GF-D8 (cell line): ENCODE measurements at places on chromosomes 3 and 15.
A peak's percentile ranks its signal among the peaks of the same experiment; 100 is the strongest.

- no peak for DNase-seq
Measured at GRCh38 chr3:132593947-132594323, 3.1 kb upstream of the ACKR4 start.

GRCh38 chr3:31813686-31814085 is 167.4 kb downstream of the OSBPL10 start:
- no peak for DNase-seq

- no peak for DNase-seq
Measured at GRCh38 chr3:126039870-126040269, 44.1 kb downstream of the SLC41A3 start.

DNA sequence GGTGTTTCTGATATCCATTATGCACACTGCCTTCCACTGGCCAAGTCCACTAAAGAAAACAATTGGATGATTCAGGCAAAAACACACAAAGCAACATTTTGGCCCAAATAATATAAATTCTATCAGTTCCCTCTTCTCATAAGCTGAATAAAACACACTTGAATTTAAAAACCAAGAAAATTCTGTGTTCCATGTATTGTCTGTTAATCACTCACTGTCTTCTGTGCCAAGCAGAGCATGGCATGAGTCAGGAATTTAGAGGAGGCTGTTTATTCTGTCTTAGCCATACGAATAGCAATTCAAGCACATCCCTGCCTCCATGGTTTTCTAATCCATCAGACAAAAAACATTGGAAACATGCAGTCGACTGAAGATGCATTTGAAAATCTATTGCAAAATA is 215.6 kb upstream of the UMPS start:
- no peak for DNase-seq

DNA sequence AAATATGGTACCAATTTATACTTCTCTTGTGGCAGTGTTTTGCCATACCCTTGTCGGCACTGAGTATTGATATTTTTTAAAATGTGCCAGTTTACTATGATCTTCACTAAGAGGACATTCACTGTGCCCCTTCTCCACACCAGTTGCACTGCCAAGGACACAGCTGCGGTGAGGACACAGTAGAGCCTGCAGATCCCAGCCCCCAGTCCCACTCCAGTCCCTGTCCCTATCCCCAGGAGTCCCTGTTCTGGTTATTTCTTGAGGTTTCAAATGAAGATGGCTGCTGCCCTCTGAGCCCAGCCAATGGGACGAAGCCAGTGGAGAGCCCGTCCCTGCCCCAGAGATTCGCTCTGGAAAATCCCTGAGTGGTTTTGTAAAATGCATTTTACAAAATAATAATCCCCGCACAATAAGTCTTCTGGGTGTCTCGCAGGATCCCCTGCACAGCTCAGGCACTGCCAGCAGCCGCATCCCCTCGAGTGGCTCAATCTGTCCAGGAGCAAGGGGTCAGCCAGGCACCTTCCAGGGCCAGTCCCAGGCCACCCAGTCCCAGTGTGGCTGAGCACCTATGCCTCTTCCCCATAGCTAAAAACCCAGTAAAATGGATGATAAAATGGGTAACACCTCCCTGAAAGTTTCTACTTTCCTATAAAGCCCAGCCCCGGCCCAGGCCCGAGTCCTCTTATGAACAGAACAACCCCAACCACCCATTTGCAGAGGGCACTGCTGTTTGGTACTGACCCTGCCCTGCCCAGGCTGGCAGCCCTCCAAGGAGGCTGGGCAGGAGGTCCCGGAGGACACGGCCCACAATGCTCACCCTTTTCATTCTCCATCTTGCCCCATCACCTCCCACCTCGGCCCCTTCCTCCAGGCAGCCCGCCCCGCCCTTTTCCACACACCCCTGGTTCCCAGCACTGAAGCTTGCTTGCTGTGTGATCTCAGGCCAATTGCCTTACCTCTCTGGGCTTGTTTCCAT is 91.1 kb downstream of the VGLL4 start:
- DNase-seq: no peak

GRCh38 chr15:62069551-62069950 is 2.8 kb downstream of the C2CD4A start:
- DNase-seq: no peak

- DNase-seq: no peak
Measured at GRCh38 chr3:131110087-131110486, 83.4 kb downstream of the NEK11 start.

GRCh38 chr3:12287727-12288181 is 1.1 kb upstream of the PPARG start:
- DNase-seq: no peak

DNA sequence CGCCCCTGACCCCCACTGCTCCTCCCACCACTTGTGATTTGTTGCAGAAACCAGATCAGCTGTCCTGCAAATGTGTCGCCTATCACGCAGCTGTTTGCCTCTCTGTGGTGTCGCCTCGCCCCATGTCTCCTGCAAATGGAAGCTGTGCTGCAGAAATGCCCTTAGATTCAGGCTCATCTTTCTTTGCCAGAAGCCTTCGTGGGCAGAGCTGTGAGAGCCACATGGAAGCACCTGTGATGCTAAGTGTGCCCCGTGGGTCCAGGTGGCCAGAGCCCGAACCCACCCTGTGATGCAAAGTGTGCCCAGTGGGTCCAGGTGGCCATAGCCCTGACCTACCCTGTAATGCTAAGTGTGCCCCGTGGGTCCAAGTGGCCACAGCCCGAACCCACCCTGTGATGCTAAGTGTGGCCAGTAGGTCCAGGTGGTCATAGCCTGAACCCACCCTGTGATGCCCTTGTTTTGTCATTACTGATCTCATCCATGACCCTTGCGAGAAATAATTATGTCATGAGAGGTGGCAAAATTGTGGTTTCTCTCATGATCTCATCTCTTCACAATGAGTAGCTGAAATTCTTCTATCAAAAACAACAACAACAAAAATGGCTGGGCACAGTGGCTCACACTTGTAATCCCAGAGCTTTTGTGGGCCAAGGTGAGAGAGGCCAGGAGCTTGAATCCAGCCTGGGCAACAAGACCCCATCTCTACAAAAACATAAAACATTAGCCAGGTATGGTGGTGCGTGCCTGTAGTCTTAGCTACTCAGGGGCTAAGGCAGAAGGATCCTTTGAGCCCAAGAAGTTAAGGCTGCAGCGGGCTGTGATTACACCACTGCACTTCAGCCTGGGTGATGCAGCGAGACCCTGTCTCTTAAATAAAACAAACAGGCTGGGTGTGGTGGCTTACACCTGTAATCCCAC is 187.4 kb downstream of the GOLGA6L6 start:
- DNase-seq: no peak

GRCh38 chr3:143464850-143465249 is 345.3 kb downstream of the CHST2 start:
- no peak for DNase-seq

DNA sequence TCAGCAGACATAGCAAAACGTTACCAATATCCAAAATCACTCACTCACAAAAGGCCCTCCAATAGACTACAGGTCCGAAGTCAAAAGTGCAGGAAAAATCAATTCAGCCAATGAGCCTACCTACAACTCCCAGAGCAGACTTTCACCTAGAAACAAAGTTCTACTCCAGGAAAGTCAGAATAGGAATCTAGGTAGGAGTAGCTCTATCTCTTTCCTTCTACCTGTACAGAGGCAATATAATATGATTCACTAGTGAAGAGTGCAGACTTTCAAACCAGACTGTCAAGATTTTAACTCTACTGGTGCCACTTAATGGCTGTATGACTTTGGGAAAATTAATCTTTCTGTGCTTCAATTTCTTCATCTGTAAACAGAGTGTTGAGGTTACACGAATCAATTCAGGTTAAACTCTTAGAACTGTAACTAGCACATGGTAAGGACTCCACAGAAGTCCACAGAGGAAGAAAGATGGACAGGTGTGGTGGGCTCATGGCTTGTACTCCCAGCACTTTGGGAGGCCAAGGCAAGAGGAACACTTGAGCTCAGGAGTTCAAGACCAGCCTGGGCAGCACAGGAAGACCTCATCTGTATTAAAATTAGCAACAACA is 9.4 kb downstream of the DCUN1D1 start:
- DNase-seq: no peak

DNA sequence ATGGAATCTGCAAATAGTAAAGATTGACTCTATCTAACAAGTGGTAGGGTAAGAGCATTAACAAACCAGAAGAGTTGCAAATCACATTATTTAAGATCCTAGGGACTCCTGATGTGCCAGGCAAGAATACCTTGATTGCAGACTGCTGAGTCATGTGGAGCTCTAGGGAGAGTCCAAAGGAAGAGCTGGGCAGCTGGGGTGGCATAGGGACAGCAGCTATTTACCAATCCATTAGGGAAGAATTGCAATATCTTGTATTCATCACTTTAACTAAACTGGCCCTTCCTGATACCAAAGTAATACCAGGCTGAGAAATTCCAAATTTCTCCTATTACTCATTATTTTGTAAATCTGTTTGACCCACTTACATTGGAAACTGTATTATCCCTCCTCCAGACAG is 52.2 kb upstream of the ACP3 start:
- DNase-seq: no peak

GRCh38 chr3:150761831-150762661 is 923 bp downstream of the SIAH2 start:
- peak; percentile 20 for DNase-seq

- peak; percentile 87 for DNase-seq
Measured at GRCh38 chr15:78434134-78434533, 3.9 kb upstream of the IREB2 start.

DNA sequence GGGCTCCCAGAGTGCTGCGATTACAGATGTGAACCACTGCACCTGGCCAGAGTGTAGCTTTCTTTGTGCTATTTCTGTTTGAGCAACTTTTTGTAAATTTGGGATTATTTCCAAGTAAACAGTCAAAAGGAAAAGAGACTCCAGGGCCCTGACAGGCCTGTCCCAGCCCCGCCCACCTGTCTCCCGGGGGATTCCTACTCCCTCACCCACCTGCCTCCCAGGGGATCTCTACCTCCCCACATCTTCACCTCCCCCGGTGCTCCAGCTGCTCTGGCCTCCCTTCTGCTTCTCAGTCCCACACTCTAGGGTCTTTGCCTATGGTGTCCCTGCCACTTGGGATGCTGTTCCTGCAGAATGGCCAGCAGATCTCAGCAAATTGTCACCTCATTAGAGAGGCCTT is 7.0 kb downstream of the RHCG start:
- no peak for DNase-seq

- DNase-seq: no peak
Measured at GRCh38 chr15:90287101-90287500, 21.6 kb downstream of the NGRN start.

DNA sequence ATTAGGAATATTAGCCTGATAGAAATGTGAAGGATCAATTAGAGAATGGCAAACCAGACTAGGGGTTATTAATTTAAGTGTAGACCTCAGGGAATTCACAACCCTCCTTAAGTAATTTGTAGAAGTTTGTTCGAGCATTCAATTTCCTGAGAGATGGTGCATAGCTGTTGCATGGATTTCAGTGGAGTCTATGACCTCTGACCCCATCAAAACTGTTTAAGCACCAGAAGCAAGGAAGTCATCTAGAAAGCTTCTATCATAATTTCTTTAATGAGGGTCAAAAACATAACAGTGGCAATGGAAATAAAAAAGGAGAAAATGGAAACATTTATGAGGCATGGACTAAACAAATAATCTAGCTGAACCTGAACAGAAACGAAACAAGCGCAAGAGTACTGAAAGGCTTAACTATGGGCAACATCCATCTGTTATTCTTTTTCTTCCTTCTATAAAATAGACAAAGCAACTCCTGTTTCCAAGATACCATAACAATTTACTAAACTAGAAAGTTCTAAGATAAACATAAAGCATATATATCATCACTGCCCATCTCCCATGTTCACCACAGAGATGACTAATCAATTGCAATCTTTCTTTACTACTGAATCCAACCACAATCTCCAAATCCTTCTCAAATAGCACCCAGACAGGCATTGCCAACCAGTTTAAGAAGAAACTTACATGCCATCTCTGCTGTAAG is 151.4 kb downstream of the THRB start:
- no peak for DNase-seq

DNA sequence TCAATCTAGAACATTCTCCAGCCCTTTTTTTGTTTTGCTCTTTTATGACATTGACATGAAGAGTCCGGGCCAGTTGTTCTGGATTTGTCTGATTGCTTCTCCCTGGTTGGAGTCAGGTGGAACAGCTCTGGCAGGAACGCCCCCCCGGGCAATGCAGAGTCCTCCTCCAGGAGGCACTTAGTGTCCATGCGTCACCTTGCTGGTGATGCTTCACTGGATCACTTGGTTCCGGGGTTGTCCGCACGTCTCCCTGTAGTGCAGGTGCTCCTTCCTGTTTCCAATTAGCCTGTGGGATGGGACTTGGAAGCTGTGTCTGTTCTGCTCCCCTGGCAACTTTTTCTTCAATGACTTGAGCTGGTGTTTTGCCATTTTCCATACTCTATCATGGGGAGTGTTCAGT is 9.8 kb downstream of the CSK start:
- no peak for DNase-seq

DNA sequence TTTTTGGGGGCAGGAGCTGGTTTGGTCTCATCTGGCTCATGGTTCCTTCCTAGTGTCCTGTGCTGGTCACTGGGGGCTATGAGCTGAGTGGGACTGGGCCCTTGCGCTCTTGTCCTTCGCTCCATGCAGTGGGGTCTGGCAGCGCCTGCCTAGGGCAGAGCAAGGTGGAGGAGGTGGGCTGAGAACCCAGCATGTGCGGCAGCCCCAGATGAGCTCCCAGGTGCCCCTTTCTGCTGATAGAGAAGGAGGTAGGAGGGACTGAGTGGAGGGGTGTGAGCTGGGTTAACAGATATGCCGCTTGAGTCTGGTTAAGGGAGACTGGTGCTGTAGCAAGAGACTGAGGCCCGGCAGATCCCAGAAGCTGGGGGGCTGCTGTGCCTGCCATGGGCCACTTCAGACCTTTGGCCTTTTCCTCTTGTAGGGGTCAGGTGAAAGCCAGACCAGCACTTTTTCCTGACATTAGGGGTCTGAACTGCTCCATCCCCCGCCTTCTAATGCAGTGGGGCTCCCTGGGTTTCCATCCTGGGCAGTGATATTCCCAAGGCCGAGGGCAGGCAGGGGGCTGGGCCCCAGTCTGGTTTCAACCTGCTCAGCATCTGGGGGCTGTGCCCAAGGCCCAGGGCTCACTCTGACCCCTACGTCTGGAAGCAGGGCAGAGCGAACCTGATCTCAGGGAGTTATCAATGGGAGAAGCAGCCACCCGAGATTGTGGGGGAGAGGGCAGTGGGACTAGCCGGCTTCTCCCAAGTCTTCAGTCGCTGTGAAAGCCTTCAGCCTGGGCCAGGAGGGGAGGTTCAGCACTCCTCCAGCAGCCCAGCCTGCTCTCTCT is 62.9 kb upstream of the PRR23C start:
- DNase-seq: no peak

- no peak for DNase-seq
Measured at GRCh38 chr3:115284980-115285379, 137.9 kb upstream of the ZBTB20 start.

DNA sequence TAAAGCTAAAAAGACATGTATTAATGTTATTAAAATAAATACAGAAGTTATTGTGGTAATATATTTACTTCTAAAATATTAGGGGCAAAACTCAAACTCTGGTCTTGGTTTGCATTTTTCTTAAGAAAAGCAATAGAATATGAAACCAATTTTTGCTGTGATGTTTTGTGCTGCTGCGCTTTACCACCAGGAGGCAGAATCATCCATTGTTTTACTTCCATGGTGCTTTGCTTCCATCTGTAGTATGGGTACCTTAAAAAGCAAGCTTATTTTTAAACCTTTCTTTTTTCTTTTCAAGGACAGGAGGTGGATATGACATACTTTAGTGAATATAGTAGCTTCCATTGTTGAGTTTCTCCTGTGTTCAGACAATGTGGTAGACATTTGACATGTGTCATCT is 46.6 kb upstream of the MRPL3 start:
- no peak for DNase-seq
